AG08395 (cell line): ENCODE measurements at places on chromosomes 12 and 14.

DNA sequence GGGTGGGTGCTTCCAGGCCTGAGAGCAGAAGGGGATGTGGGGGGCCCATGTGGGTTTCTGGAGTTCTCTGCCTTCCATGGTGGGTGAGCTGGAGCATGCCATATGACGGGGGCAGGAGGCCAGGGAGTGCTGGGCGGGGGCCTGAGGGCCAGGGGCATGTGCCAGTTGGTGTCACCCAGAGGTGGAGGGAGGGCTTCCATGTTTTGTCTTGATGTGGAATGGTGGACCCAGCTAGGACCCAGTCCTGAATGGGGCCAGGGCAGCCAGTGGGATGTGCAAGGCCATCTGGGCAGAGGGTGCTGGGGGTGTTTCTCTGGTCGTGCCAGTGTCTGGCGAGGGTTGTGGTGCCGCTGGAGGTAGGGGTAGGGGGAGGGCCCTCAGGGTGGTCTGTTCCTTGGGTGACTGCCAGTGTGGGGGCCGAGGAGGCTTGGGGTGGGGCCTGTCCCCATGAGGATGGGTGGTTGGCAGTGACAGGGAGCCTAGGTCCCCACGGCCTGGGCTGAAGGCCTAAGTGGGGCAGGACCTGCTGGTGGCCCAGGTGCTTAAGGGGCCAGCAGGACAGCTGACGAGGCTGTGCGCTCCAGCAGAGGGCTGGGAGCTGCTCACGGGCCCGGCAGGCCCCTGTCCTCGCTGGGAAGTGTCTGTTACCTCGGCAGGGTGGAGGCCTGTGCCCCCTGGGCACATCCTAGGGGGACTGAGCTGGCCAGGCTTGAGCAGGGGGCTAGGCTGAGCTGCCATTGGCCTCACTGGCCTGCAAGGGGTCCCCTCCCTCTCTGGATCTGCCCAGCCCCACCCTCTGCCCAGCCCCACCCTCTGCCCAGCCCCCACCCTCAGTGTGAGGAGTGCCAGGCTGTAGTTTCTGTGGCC lies 26.8 kb downstream of the CEP170B start:
- DNase-seq, result no peak

GRCh38 chr12:67413577-67413976 lies 144.4 kb downstream of the CAND1 start:
- no peak for DNase-seq

GRCh38 chr12:51818566-51819300 lies 29.8 kb downstream of the FIGNL2 start:
- peak; percentile 93 for DNase-seq

DNA sequence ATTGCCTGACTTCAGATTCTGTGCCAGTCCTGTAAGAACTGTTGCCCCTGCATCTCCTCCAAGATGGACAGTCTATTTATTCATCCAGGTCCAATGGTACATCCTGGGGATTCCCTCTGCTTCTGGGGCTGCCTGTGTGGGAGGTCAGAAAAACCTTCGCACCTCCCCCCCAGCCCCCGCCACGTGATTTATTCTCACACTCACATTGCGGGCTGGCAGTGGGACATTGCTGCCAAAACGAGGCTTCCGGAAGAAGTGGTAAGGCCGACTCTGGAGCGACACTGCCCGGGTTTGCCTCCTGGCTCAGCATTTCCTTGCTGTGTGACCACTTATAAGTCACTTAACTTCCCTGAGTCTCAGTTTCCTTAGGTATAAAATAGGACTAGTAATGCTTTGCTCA lies 5.9 kb upstream of the RTL1 start:
- DNase-seq, result no peak

DNA sequence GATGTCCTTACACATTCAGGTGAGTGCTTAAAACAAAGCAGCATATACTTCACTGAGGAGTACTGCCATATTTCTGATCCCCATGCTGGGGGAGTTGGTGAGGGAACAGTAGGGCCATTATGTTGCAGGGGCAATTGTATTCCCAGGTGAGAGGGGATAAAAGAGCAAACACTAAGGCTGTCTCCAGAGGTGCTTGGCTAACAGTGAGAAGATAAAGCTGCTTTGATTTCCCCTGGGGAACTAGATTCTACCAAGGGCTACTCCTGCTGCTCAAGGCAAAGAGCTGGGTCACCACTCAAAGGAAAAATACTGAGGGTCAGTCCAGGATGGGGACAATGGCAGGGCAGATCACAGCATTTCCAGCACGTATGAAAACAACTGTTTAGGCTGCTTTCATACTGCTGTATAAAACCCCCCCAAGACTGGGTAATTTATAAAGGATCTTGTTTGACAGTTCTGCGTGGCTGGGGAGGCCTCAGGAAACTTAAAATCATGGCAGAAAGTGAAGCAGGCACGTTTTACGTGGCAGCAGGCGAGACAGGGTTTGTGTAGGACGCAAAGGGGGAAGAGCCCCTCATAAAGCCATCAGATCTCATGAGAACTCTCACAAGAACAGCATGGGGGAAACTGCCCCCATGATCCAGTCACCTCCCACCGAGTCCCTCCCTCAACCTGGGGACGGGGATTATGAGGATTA lies 47.8 kb upstream of the OR5AU1 start:
- DNase-seq, result no peak

GRCh38 chr14:65079201-65079600 lies 23.1 kb downstream of the MAX start:
- no peak for DNase-seq

- DNase-seq, result no peak
These were observed 1.7 kb upstream of the RIMBP2 start for GRCh38 chr12:130717752-130718151.

GRCh38 chr12:23236811-23237210 lies 611.8 kb downstream of the ETNK1 start:
- DNase-seq, result no peak

GRCh38 chr12:47891356-47891755 lies 13.4 kb downstream of the VDR start:
- no peak for DNase-seq

DNA sequence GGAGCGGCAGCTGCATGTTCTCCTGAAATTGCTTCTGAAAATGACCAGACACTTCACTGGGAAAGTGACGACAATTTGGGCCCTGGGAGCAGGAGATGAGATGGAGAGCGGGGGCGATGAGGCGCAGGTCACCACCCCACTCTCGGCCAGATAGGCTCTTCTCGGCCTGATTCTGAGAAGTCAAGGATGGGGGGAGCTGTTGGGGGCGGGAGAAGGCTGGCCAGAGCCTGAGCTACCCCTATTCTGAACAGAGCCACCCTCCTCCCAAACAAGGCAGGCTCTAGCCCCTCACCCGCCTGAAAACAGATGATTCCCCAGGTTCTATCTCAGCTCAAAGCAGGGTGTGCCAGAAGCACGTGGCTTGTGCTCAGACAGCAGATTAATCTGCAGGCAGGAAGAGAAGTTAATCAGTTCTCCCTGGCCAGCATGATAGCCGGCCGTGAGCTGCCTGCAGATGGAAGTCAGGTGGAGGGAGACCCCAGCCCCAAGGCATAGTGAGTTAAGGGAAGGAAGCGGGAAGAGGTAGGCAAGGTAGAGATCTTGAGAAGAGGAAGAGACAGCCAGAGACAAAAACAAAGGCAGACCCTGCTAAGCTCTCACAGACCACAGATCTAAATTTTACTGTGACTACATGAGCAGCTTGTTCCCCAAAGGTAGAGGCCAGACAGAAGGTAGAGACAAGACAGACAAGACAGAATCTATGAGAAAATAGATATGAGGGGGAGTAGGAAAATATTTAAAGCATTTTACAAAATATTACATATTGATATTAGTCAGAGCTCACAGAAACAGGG lies 10.9 kb upstream of the TAC3 start:
- no peak for DNase-seq

- no peak for DNase-seq
These were observed 17.6 kb upstream of the TRAF3 start for GRCh38 chr14:102759456-102760187.

DNA sequence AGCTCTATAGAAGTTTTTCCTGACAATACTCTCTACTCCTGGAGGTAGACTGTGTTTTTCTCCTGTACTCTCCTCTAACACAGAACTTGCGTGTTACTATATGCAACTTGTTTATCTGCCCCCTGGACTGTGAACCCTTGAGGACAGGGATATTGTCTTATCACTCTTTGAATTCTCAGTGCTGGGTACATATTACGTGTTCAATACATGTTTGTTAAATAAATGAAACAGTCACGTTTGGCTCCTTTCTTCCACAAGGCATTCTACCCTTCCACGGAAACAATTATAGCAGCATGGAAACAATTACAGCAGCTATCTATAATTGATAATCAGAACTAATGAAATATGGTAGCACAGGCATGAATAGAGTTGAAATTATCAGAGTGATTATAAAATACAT lies 50.7 kb downstream of the CRADD start:
- DNase-seq, result no peak

GRCh38 chr14:76168531-76168930 lies 16.8 kb downstream of the GPATCH2L start:
- no peak for DNase-seq

- DNase-seq, result peak; percentile 86
These were observed 85.1 kb upstream of the AMIGO2 start for GRCh38 chr12:47164724-47165439.

DNA sequence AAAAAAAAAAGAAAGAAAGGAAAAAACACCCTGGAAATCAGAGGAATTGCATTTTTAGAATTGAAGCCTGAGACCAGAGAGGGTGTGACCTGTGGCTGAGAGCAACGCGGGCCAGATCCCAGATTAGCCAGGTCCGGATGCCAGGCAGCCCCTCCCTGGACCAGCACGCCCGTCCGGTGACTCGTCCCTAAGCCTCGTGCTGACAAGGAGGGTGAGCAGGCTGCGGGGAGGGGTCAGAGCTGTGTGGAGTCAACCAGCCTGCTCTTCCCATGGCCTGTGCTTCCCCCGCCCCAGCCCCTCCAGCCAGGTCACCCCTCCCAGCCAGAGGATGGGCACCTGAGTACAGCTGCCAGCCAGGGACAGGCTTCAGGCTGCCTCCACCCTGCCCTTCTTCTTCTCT lies 4.2 kb upstream of the KLC1 start:
- peak; percentile 76 for DNase-seq

- no peak for DNase-seq
These were observed 4.0 kb downstream of the L3HYPDH start for GRCh38 chr14:59480166-59480565.

DNA sequence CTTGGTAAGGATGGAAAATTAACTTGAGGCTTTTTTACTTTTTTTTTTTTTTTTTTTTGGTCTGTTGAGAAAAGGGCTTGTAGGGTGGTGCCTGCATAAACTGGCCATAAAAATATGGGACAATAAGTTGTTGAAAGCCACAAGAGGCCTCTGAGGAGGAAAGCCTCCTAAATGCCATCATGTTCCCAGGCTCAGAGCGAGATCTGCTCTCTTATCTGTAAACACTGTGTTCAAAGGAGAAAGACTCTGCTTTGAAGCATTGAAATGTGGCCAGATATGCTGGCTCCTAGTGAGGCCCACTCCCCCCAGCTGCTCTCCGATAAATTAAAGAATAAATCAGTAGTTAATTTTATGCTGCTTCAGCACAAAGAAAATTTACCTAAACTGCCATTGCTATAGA lies 504.9 kb downstream of the DIO2 start:
- DNase-seq, result no peak

- DNase-seq, result no peak
These were observed 394.5 kb upstream of the GARIN6 start for GRCh38 chr12:99253068-99253467.

GRCh38 chr12:104855599-104855998 lies 102.5 kb downstream of the SLC41A2 start:
- DNase-seq, result no peak

- no peak for DNase-seq
These were observed 140.9 kb upstream of the SRRM4 start for GRCh38 chr12:118840399-118840798.

DNA sequence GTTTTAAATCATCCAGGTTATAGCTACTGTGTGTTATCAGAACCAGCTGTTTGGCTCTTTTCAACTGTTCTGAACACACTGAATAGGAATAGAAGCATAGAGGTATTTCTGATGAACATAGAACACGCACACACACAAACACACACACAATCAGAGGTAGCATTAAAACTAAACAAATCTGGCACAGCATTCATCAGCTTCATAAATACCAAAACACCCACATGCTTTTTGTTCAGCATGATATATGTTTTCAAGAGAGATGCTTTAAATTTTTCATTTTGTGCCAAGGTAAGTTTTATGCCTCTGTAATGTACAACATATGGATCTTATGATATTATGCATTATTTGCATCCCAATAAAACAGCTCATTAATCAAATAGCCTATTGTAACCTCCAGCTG lies 208.6 kb downstream of the GALC start:
- DNase-seq, result no peak

DNA sequence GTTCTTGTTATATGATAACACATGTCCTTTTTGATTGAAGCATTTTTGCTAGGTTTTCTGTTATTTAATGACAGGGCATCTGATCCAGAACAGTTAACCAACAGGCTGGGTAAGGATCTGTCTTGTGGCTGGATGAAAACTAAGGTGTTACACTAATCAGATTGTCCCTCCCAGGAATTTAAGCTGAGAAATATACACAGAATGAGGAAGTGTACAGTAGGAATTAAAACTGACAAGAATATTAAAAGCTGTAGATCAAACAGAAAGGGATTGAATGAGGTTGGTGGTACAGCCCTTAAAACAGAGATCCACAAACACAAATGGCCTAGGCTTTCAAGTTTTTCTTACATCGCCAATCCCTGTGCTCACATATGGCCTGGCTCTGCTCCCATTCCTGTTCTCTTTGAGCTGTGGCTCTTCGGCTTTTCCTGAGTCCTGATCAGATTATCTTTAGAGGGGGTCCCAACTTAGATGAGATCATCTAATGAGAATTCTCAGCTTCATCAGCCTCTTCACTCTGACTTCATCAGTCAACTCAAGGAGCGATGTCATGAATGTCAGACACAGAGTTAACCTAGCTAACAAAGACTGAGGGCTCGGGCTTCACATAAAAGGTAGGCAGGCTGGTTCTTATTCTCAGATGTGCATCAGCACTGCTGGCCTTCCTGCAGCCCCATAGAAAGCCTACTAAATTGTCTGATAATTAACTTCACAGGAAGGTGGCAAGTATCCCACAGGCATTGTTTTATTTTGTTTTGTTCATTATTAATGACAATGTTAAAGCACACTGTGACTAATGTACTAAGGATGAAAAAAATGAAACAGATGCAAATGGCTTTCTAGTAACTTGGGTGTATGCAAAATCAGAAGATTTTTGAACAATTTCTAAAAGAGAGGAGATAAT lies 11.4 kb downstream of the PYGL start:
- no peak for DNase-seq

DNA sequence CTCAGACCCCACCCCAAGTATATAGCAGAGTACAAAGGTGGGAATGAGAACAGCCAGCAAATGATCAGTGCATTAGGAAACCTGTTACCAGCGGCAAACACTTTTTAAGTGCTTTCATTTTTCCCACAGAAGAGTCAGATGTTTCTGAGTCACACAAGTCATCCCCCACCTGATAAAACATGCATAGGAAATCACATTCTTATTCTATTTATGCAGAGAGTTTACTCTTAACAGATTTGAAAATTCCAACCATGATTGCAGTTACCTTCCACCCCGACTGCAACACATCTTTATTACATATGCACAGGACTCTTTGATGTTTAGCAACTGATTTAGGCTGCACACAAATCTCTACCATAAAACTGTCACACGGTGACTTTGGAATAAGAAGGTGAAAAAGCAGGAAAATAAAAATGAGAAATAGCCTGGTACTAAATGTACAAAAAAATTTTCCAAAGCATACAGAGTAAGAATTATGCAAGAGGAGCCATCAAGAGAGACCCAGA lies 236.4 kb downstream of the PAWR start:
- no peak for DNase-seq

GRCh38 chr12:42933461-42934081 lies 344.0 kb upstream of the PRICKLE1 start:
- no peak for DNase-seq
